Neural progenitor cell (in vitro differentiated cells): ENCODE measurements at places on chromosomes 12 and 14. TPM values are rescaled to one million over a fixed set of nuclear protein-coding genes. Genes with fewer than 3 reads are reported as not detected.

Gene HOXC9
- not detected in 2 replicates for total RNA-seq

Gene CIDEB
- 0.12 TPM in 1 of 2 replicates, not detected in the other for total RNA-seq

Gene NID2
- 22.0 and 24.7 TPM in 2 replicates for total RNA-seq

Gene CCND2
- 95.8 and 103 TPM in 2 replicates for total RNA-seq

Gene SLC38A4
- total RNA-seq, result 1.8 and 2.5 TPM in 2 replicates

Gene NRXN3
- total RNA-seq, result 5.9 and 6.1 TPM in 2 replicates

Gene TAS2R7
- total RNA-seq, result not detected in 2 replicates

- H3K4me1 ChIP-seq, result peaks cover 3% of the 10 kb centered on the region
- H3K27me3 ChIP-seq, result no peaks in the 10 kb centered on the region
- no peak overlapping the region for H3K4me3 ChIP-seq
- no peak for DNase-seq
- H3K27ac ChIP-seq, result no peak overlapping the region
- no peaks in the 10 kb centered on the region for H3K36me3 ChIP-seq
These were observed 18.7 kb downstream of the PKP2 start for GRCh38 chr12:32877601-32878459.

- no peak overlapping the region for H3K27ac ChIP-seq
- no peaks in the 10 kb centered on the region for H3K27me3 ChIP-seq
- DNase-seq, result no peak
These were observed 194.2 kb downstream of the SYT10 start for GRCh38 chr12:33245434-33245833.

DNA sequence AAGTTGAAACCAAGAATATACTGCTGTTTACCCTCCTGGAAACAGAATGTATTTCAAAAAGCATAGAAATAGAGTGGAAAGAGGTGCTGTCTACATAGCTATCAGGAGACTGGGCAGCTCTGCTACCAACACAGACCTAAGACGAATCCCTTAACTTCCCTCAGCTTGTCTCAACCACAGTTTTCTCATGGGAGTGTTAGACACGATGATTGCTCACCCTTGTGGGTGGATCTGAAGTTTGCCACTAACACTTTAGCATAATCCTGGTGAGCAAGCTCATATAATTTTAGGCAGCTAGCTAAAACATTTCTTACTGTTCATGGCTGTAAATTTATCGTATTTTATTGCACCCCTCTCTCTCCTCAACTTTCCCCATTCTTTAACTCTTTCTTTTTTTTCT lies 38.5 kb downstream of the C12orf75 start:
- no peak for DNase-seq
- H3K4me1 ChIP-seq, result no peaks in the 10 kb centered on the region
- no peak overlapping the region for H3K27ac ChIP-seq
- H3K27me3 ChIP-seq, result no peaks in the 10 kb centered on the region

DNA sequence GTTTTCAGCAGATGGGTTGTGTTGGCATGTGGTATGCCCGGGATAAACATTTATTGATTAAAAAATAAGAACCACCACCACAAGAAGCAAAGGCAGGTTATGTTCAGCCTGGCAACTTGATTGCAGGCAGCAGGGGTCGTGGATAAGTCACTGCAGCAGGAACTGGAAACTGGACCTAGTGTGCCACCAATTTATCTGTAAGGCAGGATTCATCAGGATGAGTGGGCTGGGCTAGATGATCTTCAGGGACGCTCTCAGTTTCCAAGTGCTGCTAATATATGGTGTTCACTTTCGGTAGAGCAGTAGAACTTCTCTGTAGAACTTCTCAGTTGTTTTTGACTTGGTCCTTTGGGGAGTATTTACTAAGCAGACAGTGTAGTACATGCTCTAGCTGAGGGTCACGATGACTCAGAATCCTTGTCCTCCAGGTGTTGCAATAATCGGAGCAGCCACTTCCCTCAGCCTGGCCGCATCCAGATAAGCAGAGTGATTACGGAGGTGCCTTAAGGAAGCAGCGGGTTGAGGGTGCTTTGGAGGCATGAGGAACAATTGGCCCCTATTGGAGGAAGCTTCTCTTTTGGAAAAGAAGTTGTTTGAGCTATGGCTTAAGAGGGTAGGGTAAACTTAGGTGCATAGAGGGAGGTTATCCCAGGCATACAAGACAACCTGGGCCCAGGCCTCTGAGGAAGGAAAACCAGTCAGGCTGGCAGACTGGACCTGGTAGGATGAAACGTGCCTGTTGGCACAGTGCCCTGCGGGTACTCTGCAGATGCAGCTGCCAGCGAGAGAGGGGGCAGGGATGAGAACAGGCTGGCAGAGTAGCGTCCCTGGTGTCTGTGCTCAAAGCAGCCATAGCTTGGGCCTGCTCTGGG lies 104.0 kb downstream of the GPR135 start:
- no peak overlapping the region for H3K27ac ChIP-seq
- H3K4me1 ChIP-seq, result no peaks in the 10 kb centered on the region
- peaks cover 6% of the 10 kb centered on the region for H3K36me3 ChIP-seq
- no peaks in the 10 kb centered on the region for H3K27me3 ChIP-seq
- no peak for DNase-seq

- H3K4me3 ChIP-seq, result no peak overlapping the region
- H3K36me3 ChIP-seq, result no peaks in the 10 kb centered on the region
These were observed 223.4 kb upstream of the DIO2 start for GRCh38 chr14:80434574-80435321.

GRCh38 chr14:63474111-63474510 lies 69.1 kb downstream of the PPP2R5E start:
- no peaks in the 10 kb centered on the region for H3K27me3 ChIP-seq
- no peaks in the 10 kb centered on the region for H3K36me3 ChIP-seq
- no peak overlapping the region for H3K27ac ChIP-seq
- H3K4me3 ChIP-seq, result no peak overlapping the region
- peaks cover 9% of the 10 kb centered on the region for H3K4me1 ChIP-seq

- no peak overlapping the region for H3K4me3 ChIP-seq
- no peak overlapping the region for H3K27ac ChIP-seq
- no peak for DNase-seq
- peaks cover 17% of the 10 kb centered on the region for H3K4me1 ChIP-seq
These were observed 2.8 kb upstream of the WSB2 start for GRCh38 chr12:118063576-118064391.

DNA sequence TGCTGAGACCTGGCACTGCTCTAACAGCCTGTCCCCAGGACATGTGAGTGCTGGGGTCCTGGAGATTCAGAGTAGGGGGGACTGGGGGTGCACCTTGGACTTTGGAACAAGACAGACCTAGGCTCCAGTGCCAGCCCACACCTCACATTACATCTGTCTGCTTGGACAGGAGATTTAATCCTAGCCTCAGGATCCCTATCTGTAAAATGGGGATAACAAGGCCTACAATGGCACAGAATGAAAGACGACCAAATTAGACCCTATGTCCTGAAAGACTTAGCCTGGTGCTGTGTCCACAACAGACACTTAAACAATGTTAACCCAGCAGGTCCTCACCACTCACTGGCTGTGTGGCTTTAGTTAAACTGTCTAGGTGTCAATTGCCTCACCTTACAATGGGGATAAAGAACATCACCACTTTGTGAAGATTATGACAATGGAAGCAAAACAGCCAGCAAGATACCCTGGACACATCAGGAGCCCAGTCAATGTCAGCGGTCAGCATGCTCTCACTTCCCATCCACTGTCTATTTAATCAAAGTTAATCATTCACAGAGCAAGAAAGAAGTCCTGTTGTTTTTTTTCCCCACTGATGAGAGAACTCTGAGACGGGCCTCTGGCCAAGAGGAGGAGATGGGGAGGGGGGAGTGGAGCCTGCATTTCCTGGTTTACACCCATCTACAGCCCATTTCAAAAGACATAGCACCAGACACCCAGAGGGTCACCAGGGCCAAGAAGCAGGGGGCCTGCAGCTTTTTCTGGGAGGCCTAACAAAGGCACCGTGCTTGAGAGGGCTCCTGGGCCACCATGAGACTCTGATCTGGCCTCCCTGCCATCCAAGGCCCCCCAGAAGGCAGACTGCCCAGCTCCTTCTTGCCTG lies 40.6 kb downstream of the ACTN1 start:
- H3K36me3 ChIP-seq, result no peaks in the 10 kb centered on the region
- no peak overlapping the region for H3K27ac ChIP-seq
- peaks cover 35% of the 10 kb centered on the region for H3K4me1 ChIP-seq
- H3K4me3 ChIP-seq, result no peak overlapping the region
- no peak for DNase-seq

DNA sequence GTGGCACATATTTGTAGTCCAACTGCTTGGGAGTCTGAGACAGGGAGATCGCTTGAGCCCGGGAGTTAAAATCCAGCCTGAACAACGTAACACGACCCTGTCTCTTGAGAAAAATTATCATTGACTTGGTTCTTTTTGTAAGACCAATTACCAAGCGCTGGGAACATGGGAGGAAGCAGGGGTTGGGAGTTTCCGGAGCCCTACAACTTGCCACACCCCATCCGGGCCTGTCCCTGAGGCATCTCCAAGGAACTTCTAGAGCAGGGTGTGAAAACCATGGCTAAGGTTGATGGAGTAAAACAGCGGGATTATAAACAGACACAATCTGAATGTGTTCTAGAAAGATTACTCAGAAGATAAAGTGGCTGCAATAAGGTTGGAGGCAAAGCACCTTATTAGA lies 10.3 kb downstream of the PLXNC1 start:
- H3K27me3 ChIP-seq, result peaks cover 20% of the 10 kb centered on the region
- H3K36me3 ChIP-seq, result no peaks in the 10 kb centered on the region
- no peak for DNase-seq
- peaks cover 9% of the 10 kb centered on the region for H3K4me1 ChIP-seq

GRCh38 chr14:101481557-101481956 lies 79.7 kb upstream of the DIO3 start:
- H3K27me3 ChIP-seq, result no peaks in the 10 kb centered on the region
- no peak overlapping the region for H3K27ac ChIP-seq
- H3K36me3 ChIP-seq, result no peaks in the 10 kb centered on the region
- DNase-seq, result no peak

DNA sequence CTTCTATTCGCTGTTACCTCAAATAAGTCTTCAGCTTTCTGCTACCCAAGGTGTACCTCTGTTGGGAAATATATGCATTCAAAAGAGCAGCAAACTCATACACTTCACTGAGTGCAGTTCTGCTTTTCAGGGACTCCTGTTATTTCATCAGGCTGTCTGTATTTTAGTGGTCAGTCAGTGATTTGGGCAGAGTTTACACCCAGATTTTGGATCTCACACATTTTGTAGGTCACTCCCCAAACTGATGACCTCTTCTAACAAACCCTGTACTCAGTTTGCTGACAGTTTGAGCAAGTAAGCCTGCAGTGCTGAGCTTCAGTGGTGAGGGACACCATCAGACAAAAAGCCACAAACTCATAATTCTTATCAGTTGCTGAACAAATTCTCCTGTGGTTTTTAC lies 8.2 kb upstream of the WASHC4 start:
- no peak overlapping the region for H3K4me3 ChIP-seq
- no peak overlapping the region for H3K27ac ChIP-seq
- no peaks in the 10 kb centered on the region for H3K27me3 ChIP-seq
- no peaks in the 10 kb centered on the region for H3K36me3 ChIP-seq

- peaks cover 5% of the 10 kb centered on the region for H3K36me3 ChIP-seq
- no peaks in the 10 kb centered on the region for H3K4me1 ChIP-seq
- no peak overlapping the region for H3K27ac ChIP-seq
- H3K27me3 ChIP-seq, result no peaks in the 10 kb centered on the region
- no peak for DNase-seq
These were observed 27.2 kb downstream of the KLC1 start for GRCh38 chr14:103656031-103656755.

DNA sequence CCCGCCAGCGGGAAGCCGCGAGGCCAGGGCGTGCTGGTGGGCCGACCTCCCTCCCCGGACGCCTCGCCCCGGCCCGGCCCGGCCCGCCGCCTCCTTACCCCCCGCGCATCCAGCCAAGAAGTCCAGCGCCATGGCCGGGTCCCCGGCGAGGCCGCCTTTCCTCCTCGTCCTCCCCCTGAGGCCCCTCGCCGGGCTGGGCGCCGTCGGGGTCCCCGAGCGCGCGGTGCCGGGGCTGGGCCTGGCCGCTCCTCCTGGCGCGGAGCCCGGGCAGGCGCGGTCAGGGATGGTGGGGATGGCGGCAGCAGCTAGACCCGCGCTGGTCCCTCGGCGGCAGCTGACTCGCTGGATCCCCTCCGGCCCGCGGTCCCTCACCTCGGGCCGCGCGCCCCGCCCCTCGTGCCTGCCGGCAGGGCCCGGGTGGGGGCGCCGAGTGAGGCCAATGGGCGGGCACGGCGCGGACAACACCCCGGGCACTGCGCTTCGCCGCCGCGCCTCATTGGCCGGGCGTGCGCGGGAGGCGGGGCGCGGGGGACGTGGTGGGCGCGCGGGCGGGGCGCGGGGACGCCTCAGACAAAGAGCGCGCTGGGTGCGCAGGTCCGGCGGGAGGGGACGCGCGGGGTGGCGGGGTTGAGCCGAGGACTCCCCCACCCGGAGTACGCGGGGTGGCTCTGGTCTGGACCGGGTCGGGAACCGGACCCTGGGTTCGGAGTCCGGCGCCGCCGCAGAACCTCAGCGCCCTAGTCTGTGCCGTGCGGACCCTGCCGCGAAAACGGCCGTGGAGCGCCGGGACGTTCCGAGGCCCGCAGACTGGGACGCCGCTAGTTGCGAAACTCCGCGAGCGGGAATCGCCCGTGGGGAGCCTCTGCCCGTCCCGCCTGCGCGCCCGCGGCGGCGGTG lies at the start of gene SLC25A29:
TSS of gene SLC25A29 (minus strand) at position 344 of the 897 bp plus-strand sequence. CDS start at position 132, 212 bp downstream.
- no peaks in the 10 kb centered on the region for H3K36me3 ChIP-seq
- H3K4me3 ChIP-seq, result peak within 1 kb of the TSS; percentile 100
- H3K27ac ChIP-seq, result peak within 1 kb of the TSS; percentile 76
- H3K27me3 ChIP-seq, result no peaks in the 10 kb centered on the region
- peaks cover 40% of the 10 kb centered on the region for H3K4me1 ChIP-seq

- H3K36me3 ChIP-seq, result no peaks in the 10 kb centered on the region
- peaks cover 42% of the 10 kb centered on the region for H3K27me3 ChIP-seq
- H3K4me1 ChIP-seq, result peaks cover 11% of the 10 kb centered on the region
- peak; percentile 76 for DNase-seq
- no peak overlapping the region for H3K27ac ChIP-seq
- H3K4me3 ChIP-seq, result peak overlapping the region; percentile 55
These were observed 922 bp downstream of the PTPRR start for GRCh38 chr12:70919597-70920035.

- no peak overlapping the region for H3K27ac ChIP-seq
- H3K36me3 ChIP-seq, result no peaks in the 10 kb centered on the region
- H3K27me3 ChIP-seq, result no peaks in the 10 kb centered on the region
- H3K4me3 ChIP-seq, result no peak overlapping the region
- no peaks in the 10 kb centered on the region for H3K4me1 ChIP-seq
These were observed 176.7 kb downstream of the PAH start for GRCh38 chr12:102740141-102740955.
